ENCODE measurements at places on chromosomes 2 and 18.

GRCh38 chr2:109660046-109660860 lies 46.1 kb downstream of the SOWAHC start:
- DNase-seq, result no peak

GRCh38 chr2:58221909-58222308 lies 19.2 kb downstream of the FANCL start:
- DNase-seq, result no peak

- DNase-seq, result no peak
Observed at GRCh38 chr2:45990131-45990530, 307.1 kb upstream of the EPAS1 start.

- no peak for DNase-seq
Observed at GRCh38 chr2:122340246-122340645, 584.8 kb downstream of the TSN start.

- no peak for DNase-seq
Observed at GRCh38 chr18:3653263-3653850, 203.4 kb downstream of the TGIF1 start.

DNA sequence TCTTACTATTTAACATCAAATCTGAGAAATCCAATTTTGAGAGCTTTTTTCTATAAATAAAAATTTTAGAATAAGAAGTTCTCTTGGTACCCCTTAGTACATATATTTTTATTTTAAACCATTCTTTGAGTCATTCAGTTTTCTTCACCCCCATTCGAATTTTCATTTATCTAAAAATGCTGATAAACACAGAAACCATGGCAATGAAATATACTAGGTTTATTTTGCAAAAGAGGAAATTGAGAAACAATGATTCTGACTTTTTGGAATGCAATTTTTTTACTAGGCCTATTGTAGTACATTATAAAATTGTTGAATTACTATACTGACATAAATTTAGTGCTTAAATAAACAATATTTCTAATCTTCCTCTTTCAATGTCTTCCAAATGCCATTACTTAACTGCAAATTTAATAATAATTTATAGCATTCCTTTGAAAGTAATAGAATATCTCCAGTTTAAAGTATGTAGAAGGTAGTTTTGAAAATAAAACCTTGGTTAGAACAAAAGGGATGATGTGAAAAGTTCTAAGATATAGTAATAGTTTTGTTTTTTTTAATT lies 46.3 kb downstream of the TANK start:
- DNase-seq, result no peak

DNA sequence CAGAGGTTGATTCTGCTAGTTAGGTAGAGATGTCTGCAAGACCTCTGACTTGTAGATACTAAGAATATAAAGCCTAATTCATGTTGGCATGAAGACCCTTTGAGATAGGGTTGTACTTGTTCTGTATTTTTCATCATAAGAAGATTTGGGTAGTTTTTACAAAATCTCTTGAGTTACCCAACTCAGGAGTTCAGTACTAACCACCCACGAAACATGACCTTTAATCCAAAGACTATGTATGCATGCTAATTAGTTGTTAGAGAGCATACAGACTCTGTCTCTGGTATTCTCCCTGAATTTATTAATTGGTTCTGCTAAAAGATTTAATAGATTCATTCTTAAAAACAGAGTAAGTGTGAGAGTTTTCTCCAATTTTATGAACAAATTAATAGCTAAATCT lies 16.9 kb downstream of the PECR start:
- no peak for DNase-seq

DNA sequence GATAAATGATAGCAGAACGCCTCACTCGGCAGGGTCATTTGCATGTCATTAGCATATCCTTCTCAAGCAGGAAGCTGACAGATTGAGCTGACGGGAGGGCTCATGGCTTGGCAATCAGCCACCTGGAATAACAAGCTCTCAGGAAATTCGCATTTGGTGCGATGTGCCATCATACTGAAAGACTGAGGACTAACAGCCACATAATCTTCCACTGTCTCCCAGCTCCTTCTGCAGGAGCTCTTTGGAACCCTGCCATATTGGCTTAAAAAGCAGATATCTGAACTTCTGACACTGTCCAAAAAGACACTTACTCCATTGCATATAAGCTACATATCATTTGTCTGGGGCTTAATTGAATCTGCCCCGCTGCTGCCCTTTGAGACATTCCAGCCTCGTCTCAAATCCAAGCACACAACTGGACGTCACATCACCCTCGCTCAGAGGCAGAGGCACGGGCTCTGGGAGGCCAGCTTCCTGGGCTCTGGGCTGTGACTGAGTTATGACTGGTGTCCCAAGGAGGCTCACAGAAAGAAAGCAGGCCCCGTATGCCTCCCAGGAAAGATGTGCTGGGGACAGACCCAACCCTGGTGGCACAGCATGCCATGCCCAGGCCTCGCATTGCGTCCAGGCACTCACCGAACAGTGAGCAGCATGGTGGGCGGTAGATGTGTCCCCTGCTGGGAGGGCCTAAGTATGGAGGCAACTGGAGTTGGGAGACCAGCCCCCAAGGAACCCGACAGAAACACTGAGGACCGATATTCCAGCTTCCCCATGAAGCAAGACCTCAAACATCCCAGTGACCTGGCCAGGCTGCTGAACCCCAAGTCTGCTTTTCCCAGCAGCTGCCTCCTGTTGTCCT lies 228.0 kb downstream of the ATAD2B start:
- no peak for DNase-seq

GRCh38 chr2:205680903-205681302 lies 1.4 kb upstream of the NRP2 start:
- DNase-seq, result no peak

- DNase-seq, result no peak
Observed at GRCh38 chr2:27174638-27175037, 25.8 kb downstream of the TCF23 start.

DNA sequence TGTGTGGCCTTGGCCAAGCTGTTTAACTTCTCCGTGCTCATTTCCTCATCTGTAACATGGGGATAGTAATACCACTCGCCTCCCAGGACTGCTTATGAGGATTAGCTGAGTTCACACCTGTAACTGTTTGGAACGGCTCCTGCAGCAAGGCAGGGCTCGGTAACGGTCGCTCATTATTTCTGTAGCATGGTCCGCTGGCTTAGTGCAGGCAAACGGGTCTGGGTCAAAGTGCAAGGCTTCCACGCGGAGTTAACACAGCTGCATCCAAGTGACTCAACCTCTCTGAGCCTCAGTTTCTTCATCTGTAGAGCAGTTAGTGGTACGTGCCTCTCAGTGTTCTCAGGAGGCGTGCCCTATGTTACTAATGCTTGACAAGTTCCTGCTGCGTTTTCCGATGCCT lies 94.3 kb upstream of the YWHAQ start:
- no peak for DNase-seq

GRCh38 chr2:190062601-190063000 lies at the start of gene MSTN:
TSS of gene MSTN (minus strand) at chr2:190062729. CDS start at chr2:190062596, 133 bp downstream.
- DNase-seq, result no peak
